ENCODE measurements at places on chromosomes 16 and 17.
A peak's percentile ranks its signal among the peaks of the same experiment; 100 is the strongest.

- DNase-seq, result no peak
Observed at GRCh38 chr16:14669776-14670175, 24.3 kb downstream of the PLA2G10 start.

GRCh38 chr17:1546292-1546922 lies 16.2 kb downstream of the PITPNA start:
- no peak for DNase-seq

- no peak for DNase-seq
Observed at GRCh38 chr17:57858838-57859237, 9.0 kb upstream of the MRPS23 start.

- no peak for DNase-seq
Observed at GRCh38 chr17:35750526-35751395, 2.3 kb downstream of the GAS2L2 start.

GRCh38 chr17:77440560-77440981 lies 299.8 kb downstream of the SEC14L1 start:
- peak; percentile 67 for DNase-seq

GRCh38 chr16:17026600-17027242 lies 444.0 kb downstream of the XYLT1 start:
- peak; percentile 36 for DNase-seq

DNA sequence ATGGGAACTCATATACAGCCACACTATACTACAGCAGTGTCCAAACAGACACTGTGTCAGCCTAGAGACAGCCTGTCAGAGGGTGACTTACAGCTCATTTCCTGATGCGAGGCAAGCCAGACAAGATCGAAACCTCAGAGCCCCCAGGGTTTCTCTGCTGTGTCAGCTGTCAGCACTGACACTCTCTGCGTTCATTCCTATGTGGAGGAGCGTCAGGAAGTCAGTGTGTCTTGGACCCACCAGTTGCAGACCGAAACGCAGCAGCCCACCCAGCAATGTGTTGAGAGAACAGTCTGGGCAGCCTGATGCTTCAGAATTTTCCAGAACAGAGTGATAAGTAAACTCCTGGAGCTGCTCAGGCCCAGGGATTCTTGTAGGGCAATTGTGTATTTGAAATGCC lies 20.6 kb upstream of the MAPT start:
- DNase-seq, result peak; percentile 50

DNA sequence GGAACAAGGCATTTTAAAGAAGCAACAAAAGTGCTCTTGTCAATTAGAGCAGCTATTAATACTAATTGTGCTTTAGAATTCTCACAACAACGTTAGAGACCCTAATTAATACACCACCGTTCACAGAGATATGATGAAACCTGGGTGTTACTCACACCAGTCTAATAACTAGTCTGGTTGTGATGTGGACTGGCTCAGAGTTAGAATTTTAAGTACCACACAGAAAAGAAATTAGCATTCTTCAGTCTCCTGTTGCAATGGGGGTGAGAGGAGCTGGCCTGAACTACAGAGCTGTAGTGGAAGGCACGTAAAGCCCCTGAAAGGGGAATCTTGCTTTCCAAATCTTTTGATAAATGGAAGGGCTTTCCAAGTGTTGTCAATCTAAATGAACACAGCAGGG lies 240.8 kb upstream of the TOX3 start:
- no peak for DNase-seq

GRCh38 chr17:78831688-78832540 lies 8.7 kb downstream of the USP36 start:
- DNase-seq, result no peak

DNA sequence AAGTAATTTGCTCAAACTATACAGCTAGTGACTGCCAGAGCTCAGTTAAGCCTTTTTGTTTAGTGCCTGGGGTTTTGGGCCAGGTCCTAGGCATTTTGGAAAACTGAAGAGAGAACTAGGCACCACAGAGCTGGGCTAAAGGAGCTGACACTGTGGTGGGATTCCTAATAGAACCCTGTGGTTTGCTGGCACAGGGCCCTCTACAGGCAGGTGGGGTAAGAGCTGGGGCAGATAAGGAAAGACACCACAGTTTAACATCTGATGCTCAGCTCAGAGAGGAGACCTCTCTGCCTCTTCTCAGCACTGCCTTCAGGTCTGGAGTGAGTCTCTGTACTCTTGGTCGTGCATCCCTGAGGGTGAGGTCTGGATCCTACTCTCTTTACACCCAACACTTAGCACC lies 121.2 kb downstream of the SNX11 start:
- no peak for DNase-seq

DNA sequence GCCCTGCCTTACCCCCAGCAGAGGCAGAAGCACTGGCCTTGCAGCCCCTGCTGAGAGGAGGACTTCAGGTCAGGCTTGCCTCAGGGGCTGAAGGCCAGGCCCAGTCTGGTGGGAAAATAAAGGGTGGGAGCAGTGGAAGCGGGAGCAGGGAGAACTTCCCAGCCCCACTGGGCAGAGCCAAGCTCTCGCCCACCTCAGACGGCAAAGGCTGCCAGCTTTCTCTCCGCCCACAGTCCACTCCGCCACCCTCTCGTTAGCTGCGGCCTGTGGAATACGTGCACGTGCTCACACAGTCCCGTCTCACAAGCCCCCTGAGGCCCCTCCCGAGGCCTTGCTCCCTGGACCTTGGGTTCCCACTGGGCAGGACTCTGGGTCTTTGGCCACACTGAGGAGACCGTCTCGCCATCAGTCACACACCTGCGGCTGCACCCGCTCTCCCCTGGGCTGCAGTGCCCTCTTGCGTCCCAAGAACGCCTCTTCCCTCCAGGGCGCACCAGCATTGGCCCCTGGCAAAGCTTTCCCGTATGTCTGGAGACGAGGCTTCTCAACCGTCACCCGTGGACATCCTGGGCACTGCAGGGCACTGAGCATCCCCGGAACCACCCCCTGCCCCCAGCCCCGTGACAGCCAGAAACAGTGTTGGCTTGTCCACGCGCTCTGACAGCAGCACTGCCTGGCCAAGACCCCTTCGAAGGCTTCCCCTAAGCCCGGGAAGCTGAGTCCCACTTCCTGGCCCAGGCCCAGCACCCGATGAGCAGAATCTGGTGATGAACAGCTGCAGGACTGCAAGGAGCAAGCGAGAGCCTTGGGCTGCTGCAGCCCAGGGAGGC lies 8.3 kb downstream of the MRPL28 start:
- peak; percentile 83 for DNase-seq

DNA sequence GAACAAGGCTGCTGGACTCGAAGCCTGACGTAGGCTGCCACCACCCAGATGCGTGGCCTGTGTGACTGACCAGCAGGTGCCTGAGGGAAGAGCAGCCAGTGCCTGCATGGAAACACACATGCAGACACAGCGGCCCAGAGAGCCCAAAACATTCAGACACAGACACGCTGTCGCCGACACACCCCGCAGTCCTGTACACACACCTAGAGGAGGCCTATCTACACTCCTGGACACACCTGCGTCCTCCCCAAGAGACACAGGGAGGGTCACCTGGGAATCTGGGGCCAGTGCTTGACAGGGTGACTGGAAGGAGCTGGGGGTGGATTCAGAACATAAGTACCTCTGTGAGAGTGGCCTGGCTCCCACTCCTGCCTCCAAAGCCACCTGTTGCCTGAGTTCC lies 6.1 kb upstream of the TSPOAP1 start:
- DNase-seq, result no peak

DNA sequence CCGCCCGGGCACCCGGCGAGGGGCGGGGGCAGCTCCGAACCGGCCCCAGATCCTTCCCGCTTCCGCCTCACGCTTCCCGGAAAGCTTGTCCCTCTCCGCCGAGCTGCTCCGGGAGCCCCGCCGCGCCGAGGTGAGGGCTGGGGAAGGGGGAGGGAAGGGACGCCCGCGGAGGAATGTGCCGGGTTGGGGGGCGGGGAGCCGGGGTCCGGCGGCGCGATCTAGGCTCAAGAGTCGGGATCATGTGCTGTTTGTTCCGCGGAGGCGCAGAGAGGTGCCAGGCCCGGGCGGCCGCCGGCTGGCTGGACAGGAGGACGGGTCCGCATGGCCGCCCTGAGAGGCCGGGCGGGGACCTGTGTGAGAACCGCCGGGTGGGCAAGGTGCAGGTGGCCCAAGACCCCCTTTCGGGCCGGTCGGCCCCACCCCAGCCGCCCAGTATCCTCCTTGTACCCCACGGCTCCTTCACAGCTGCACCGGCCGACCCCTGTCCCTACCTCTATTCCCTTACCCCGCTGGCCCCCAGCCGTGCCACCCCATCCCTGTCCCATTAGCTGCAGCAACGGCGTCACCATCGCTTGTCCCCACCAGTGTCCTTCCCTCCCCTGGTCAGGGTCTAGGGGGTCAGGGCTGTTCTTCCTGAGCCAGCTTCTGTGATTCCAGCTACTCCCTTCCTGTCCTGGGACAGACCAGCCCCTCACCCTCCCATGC lies 429 bp downstream of the KIF1C start:
- peak; percentile 38 for DNase-seq

DNA sequence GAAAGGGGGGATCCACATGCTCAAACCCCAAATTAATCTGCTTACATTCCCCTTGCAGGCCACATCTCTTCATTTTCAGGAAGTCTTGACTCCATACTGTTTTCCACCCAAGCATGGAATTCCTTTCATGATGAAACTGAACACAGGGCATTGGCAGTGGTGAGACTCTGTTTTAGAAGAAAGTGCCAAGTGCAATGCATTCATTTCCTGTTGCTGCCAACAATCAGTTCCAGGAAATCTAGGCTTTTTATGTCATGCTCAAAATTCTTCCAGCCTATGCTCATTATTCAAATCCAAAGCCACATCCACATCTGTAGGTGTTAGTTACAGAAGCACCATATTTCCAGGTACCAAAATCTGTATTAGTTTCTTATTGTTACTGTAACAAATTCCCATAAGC lies 4.1 kb downstream of the CCL2 start:
- no peak for DNase-seq

GRCh38 chr16:84754353-84754856 lies 54.6 kb downstream of the USP10 start:
- DNase-seq, result peak; percentile 67

DNA sequence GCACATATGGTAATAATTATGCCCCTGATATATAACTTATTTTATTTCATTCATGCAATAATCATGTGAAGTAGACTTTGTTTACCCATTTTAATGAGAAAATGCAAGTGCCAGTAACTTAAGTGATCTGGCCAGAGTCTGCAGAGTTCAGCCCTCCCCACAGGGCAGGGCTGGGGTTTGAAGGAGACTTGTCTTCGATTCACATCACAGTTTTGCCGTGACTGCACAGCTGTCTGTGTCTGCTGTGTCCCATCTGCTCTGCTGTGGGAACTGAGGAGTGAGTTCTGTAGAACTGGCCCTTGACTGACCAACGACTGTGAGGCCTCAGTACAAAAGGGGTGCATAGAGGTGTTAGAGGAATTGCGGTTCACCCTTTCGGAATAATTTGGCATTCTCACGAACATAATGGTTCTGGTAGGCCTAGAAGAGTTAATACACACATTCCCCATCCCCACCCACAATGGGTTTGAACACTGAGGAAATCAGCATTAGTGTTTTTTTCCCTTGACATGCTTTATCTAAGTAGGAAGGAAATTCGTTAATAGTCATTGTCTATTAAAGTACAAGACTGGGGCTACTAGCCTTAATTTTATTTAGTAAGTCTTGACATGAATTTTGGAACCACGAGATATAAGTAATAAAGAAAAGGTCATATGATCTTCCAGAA lies 113.6 kb upstream of the MON1B start:
- no peak for DNase-seq

DNA sequence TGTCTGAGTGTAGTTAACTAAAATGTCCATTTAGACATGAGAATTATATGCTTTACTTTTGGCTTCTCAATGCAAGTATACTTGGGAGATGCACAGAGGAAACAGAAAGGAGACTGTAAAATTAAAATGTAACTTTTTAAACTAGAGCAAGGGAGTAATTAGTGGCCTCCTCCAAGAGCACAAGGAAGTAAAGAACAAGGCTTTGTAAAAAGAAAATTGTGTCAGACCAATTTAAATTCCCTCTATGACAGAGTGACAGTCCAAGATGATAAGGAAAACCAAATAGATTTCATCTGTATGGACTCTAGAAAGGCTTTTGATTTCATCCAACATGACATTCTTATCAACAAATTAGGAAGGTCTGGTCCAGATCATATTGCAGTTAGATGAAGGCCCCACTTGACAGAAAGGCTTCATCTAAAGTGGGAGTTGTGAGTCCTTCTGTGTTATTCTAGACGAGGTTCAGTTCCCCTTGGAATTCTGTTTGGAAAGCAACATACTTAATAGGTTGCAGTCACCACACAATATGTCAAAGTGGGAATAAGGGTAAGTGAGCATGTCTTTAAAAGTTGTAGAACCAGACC lies 6.5 kb upstream of the CAPNS2 start:
- DNase-seq, result no peak
